ENCODE measurements at places on chromosomes 7 and 10.

DNA sequence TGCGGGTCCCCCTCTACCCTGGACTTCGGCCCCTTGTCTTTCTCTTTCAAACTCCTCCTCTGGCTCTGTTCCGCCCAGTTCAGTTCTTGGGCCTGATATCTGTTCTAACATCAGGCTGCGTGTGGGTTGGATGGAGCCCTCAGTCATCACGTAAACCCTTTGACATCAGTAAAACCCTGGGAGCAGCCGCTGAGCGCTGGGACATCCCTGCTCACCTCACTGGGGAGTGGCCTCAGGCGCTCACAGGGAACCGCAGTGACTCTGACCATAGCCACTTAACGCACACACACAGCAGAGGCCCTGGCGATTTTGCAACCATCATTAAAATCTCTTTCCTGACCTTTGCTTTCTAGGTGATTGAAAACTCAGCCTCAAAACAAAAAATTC, 113.3 kb downstream of the CYTH3 start:
- no peak for DNase-seq

DNA sequence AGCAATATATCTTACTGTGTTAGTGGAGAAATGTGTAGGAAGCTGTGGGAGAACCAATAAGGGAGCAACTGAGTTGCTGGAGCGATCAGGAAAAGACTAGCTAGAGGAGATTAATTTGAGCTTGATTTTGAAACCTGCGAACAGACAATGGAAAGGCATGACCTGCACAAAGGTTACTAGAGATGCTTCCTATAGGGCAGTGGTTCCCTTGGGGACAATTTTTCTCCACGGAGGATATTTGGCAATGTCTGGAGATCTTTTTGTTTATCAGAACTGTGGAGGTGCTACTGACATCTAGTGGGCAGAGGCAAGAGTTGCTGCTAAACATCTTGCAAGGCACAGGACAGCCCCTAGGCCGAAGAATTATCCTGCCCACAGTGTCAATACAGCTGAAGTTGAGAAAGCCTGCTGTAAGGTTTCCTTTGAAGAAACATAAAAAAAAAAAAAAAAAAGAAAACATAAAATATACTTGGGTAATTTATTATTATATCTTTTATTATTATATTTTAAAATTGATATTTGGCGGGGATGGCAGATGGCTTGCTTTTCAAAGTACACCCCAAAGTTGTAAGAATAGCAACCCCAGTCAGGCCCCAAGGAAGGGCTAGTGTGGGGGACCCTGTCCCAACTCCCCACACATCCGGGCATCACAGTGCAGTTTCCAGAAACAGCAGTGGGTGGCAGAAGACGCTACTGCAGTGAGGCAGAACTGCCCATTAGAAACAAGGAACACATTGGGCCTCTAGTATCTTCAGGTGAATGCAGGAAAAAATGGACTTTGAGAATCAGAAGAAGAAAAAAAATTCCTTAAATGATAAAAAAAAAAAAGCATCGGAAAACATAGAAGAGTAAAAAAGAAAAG, 481.6 kb downstream of the SH2D4B start:
- no peak for DNase-seq

GRCh38 chr10:124745673-124746072, 1.5 kb upstream of the FAM53B start:
- DNase-seq, result no peak

DNA sequence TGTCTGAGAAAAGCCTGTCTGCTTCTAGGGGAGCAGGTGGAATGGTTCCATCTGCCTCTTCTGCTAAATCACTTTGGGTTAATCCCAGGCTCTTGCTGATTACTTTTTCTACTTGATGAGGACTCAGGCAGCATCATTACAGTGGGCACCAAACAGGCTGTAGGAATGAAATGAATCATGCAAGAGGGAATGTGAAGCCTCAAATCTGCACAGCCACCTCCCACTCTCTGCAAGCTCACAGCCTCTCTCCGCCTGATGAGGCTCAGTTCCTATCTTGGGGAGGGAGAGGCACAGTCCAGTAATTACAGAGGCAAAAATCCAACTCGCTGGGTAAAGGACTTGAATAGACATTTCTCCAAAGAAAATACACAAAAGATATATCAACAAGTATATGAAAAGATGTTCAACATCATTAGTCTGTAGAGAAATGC, 34.0 kb downstream of the HSPA12A start:
- DNase-seq, result no peak

- DNase-seq, result no peak
These were observed 269.6 kb upstream of the FZD1 start for GRCh38 chr7:90994601-90995000.

DNA sequence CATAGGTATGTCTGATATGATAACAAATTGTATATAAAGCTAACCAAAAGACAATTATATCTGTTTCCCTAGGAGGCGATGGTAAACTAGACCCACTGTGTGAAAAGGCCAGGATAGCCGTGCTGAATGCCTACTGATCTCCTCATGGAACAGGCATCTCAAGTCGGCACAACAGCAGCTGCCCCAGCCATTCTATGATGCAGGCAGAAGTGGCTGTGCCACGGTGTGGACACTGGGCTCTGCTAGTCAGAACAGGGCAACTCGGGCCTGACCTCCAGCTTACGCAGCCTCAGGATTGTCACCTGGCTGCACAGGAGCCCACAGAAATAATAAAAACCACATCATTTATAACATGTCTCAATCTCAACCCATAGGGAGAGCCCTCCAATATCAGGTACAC, 15.0 kb downstream of the C10orf53 start:
- DNase-seq, result no peak

- DNase-seq, result no peak
These were observed 98.7 kb upstream of the ZNF438 start for GRCh38 chr10:31130406-31130805.

DNA sequence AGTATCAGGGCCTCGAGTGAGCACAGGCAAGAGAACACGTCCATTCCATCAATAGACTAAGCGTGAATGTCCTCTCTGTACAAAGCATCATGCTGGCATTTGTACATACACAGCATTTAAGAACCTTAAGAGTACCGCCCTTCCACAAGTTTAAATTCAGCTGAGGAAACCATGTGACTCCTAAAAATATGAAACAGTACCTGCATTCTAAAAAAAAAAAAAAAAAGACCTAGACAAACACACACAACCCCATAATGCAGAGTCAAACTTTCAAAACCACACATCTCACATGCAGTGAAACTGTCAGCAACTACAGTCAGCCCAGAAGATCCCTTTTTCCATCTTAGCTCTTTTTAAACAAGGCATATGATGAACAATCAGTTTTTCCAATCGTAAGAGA, 124.3 kb downstream of the DIP2C start:
- no peak for DNase-seq

- DNase-seq, result no peak
These were observed 2.5 kb downstream of the HSPB1 start for GRCh38 chr7:76304888-76305375.

- DNase-seq, result no peak
These were observed 16.1 kb downstream of the CALU start for GRCh38 chr7:128755075-128755818.

DNA sequence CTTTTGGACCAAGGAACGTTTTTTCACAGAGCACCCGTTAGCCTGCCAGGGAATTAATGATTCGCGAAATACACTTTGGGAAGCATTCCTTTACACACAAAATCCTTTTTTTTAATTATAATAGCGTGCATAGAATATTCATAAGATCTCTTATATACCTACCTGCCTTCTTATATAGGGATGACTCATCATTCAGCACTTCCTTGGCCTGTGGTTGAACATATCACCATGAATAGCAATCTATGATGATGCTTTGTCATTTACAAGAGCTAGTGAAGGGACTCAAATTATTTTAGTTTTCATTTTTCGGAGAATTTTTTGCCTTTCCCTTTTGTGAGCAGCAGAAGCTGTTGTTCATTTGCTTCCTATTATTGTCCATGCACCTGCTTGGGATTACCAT, 97.0 kb downstream of the CDH23 start:
- no peak for DNase-seq
